ENCODE measurements at places on chromosomes 5 and 9.

DNA sequence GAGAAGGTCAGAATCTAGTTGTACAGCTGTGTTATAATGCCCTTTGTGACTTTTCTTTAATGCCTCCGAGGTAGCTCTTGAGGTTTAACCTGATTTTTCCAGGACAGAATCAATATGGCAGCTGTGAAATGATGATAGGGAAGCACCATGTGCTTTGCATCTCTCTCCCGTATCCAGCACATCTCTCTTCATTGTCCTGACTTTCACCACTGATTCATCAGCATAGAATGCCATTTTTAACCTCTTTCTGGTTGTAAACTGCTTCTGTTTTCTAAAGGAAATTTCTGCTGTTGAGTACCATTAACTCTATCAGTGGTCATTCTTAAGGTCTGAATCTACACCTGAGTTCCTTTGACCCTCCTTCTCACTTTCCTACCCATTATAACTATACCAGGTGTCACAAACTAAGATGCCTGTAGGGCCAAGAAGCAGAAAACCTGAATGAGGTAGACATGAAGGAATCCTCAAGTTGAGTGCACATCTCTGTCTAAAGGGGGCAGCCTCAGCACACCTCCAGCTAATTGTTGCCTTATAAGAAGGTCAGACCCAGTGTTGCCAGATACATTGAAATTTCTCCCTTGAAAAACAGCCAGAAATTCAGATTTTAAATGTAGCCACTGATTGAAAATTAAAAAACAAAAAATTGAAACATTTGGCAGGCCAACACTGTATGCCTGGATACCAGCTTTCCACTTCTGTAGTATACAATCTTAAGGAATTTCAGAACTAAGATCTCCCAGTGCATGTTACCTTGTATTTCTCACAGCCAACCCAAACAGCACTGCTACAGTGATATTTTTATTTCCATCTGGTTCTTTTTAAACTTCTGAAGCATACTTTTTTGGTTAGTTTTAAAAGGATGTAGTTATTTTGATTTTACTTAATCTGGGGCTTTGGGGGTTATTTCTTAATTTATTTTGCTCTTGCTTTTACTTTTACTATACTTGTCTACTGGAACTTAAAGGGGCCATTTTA is 35.8 kb upstream of the TLX3 start:
- DNase-seq: no peak

GRCh38 chr5:178672630-178673029 is 45.8 kb upstream of the CLK4 start:
- no peak for DNase-seq

GRCh38 chr9:105046907-105047741 is 119.2 kb upstream of the ABCA1 start:
- no peak for DNase-seq

DNA sequence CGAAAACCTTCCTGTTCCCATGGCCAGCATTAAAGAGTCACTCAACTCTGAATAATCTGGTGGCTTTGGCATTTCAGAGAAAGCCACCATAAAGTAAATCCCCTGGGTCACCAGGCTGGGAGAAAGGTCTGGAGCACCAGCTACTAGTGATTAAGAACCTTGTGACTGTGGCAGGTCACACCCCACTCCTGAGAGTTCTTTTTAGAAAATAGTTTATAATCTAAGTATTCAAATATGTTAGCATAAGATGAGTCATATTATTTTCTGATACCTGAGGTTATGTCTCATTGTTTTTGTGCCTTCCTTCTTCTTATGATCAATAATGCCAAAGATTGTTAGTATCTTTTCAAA is 351.7 kb downstream of the ARRDC3 start:
- DNase-seq: no peak

GRCh38 chr9:115165233-115165632 is 47.3 kb upstream of the TNC start:
- no peak for DNase-seq

DNA sequence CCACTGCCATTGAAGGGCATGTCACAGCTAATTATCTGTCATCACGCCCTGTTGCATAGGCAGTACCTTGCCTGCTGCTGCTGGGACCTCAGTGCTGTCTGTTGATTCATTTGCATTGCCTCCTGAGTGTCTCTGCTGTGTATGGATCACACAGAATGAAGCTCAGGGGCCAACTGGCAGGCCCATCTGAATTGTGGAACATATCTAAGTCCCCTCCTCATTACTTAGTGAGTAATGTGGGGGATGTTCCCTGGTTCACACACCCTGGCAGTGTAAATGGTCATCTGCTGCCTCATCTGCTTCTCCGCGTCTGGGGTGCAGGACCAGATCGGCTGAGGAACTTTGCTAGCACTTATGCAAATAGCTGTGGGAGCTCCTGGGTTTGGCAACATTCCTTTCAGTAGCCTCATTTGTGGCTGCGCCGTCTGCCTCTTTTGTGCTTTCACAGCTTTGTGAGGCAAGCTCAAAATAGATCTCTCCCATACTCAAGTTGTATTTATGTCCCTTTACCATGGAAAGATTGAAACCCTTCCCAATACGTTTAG is 25.4 kb downstream of the TYRP1 start:
- DNase-seq: peak; percentile 9

DNA sequence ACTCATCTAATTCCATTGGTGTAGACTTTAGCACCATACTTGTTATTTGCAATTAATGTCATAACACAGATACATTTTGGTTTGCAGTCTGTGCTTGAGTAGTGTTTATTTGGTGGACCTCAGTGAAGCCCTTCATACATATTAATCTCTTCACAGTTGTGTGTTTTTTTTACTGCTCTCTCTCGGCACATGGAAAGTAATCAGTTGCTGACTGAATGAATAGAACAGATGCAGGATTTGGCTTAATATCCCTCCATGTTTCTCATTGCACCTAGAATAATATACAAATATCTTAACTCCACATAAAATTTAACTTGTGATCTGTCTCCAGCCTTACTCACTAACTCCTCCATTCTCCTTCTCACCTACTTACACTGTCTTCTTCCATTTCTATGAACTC is 319.1 kb downstream of the DMRT2 start:
- no peak for DNase-seq

- no peak for DNase-seq
Measured at GRCh38 chr9:34689512-34689911, 1.6 kb downstream of the CCL19 start.

DNA sequence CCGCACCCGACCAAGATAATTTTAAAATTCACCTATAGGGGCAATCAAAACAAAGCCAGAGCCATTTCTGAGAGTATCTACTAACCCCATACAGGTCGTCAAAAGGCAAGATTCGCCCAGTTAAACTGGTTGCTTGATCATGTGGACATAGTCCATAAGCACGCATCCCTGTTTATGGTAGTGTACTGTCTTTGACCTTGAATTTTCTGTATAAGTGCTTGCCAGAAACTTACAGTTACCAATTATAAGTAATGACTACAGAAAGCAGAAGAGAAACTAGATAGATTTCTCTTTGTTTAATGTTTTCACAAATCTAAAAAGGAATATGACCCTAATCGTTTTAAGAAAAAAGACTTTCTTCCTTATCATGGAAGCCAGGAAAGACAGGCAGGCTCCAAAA is 25.6 kb downstream of the SLC31A1 start:
- DNase-seq: no peak

DNA sequence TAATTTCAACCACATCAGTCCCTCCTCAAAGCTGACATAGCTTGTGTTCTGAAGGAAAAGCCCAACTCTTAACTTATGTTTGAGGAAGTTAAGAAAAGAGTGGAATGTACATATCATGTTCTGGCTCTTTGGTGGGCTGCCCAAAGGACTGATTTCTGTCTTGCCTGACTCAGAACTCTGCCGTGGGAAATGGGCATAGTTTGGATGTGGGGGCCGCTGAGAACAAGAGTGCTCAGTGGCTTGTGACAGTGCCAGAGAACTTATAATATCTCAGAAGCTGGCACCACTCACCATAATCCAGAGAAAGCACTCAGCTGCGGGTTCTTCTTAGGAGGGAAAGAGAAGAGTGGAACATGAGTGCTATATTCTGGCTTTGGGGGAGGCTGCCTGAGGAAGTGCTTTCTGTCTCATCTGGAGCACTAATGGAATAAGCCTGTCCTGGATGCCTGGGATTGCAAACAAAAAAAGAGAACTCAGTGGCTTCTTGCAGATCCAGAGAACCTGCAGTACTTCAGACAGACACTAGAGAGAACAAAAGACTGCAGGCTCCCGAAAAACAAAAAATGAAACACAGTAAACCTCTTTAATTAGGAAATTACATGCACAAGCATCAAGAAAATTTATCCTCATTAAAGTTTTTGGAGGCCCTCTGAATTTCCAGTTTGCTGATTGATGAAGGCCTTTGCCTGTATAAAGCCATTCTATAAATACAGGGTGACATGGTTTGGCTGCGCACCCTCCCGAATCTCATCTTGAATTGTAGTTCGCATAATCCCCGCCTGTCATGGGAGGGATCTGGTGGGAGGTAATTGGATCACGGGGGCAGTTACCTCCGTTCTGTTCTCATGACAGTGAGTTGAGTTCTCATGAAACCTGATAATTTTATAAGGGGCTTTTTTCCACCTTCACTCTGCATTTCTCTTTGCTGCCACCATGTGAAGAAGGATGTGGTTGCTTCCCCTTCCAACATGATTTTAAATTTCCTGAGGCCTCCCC is 207.0 kb downstream of the DMAC1 start:
- peak; percentile 83 for DNase-seq

DNA sequence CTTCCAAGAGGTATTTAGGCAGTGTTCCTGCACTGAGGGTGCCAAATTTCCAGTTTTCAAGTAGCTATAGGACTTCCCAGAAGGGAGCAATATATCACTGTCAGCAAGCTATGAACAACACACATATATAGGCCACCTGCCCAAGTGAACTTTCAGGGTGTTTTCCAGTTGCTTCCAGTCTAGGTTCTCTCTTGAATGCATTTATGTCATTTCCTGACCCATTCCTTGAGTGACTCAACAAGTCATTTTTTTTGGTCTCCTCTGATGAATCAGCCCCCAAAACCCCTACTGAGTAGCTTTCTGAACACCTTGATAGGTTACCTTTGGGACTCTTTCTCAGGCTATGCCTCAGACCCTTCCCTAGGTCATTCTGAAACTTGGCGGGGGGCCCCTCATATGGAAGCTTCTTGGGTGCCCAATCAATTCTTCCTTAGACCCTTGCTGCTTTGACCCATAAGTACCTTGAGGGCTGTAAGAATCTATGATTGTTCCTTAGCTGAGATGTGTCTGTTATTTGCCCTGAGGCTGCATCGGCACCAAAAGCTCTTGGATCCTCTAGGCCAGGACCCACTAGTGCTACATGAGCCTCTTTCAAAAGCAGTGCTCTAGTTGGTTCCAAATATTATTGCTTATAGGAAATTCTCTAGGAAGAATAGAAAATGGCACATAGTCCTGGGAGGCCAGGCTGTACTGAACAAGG is 12.4 kb downstream of the DNAJB5 start:
- no peak for DNase-seq

GRCh38 chr5:78543916-78544315 is 104.7 kb downstream of the LHFPL2 start:
- DNase-seq: no peak

- no peak for DNase-seq
Measured at GRCh38 chr9:94577036-94577435, 16.6 kb downstream of the FBP2 start.

DNA sequence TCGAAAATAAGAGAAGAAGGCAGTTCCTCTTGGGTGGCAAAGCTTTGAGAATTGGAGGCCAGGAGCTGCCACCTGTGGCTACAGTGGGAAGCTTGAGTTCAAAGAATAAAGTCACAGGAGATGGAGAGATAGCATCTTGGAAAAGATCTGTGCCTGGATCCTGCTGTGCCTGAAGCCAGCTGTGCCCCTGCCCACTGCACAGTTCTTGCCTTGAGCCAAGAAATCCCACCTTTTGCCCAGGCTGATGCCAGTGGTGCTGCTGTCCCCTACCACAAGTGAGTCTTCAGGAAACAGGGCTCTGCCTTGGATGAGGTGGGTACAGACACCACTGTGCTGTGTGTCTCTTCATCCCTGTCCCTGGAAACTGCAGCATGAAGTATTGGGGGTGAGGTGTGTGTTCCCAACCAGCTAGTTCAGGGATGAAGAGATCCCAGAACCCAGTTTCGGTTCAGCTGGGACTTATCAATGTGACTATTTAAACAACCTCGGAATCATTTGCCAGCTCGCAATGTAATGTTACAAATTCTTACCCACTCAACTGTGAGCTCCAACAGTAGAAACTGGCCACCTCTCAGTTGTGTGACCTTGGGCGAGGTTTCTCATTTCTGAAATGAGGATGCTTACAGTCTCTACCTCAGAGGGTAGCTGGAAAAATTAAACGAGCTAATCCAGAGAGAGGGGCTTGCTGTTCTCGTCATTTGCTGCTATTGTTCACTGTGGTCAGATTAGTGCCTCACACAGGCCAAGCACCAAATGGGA is 5.9 kb downstream of the IER5L start:
- DNase-seq: no peak

- no peak for DNase-seq
Measured at GRCh38 chr5:57422993-57423392, 59.6 kb downstream of the ACTBL2 start.

GRCh38 chr9:83646500-83647239 is 23.7 kb downstream of the IDNK start:
- no peak for DNase-seq

GRCh38 chr9:84697509-84698114 is 28.1 kb downstream of the NTRK2 start:
- peak; percentile 89 for DNase-seq

GRCh38 chr5:180027459-180028089 is 44.0 kb downstream of the RNF130 start:
- DNase-seq: no peak

DNA sequence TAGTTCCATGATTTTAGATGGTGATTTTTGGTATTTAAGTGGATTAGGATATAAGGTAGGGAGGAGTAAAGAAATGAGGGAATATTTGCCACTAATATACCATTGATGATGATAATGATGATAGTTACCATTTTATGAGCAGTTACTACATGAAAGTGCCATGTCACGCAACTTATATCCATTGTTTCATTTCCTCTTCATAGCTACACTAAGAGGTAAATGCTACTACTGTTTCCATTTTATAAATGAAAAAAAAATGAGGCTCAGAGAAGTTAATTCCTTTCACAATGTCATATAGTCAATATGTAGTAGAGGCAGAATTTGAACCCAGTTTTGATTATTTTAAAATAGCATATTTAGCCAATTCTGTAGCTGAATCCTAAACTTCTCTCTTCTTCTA is 112.2 kb upstream of the ADRA1B start:
- no peak for DNase-seq

DNA sequence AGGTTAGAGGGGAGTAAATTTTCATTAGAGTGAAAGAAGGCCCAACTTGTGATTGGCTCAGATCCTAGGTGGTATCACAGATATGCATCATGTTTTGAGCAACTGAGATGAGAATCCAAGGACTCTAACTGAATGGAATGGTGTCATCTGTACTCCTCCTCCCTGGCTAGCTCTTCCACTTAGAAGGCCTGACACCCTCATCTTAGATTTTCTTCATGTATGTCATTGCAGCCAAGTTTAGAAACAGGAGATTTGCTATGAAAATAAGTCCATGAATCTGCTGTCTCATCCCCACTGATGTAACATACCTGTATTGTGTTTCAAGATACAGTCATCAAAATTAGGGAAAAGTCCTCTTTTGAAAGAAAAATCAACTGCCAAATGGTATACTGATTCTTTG is 54.4 kb downstream of the ITGA1 start:
- no peak for DNase-seq
